ENCODE measurements at places on chromosomes 11 and 22. TPM values are rescaled to one million over a fixed set of nuclear protein-coding genes. Genes with fewer than 3 reads are reported as not detected.

Gene IGSF22
- 0.16 TPM for total RNA-seq

Gene OOSP3
- not detected for total RNA-seq

Gene PDGFD
- total RNA-seq = not detected

Gene RFPL1
- total RNA-seq = not detected

Gene TRPC6
- not detected for total RNA-seq

Gene TMEM191B
- 0.62 TPM for total RNA-seq

Gene ANGPTL5
- total RNA-seq = not detected

Gene RIMBP3C
- 0.18 TPM for total RNA-seq

Gene BEST1
- not detected for total RNA-seq

Gene STK33
- 0.11 TPM for total RNA-seq

Gene ZDHHC8
- 82.4 TPM for total RNA-seq

Gene C11orf97
- total RNA-seq = not detected

Gene P2RY6
- not detected for total RNA-seq

Gene APOA1
- total RNA-seq = not detected

Gene MUS81
- 90.5 TPM for total RNA-seq

Gene TRIM51
- not detected for total RNA-seq

Gene GGTLC2
- not detected for total RNA-seq

Gene SCN3B
- total RNA-seq = not detected

Gene ENDOD1
- 34.9 TPM for total RNA-seq

Gene TBX10
- not detected for total RNA-seq

Gene OR2AG2
- 0.34 TPM for total RNA-seq

Gene CDHR5
- total RNA-seq = not detected

Gene VSTM5
- total RNA-seq = not detected

Gene AGBL2
- 3.6 TPM for total RNA-seq

Gene DDTL
- total RNA-seq = 4.8 TPM

Gene ELF5
- total RNA-seq = not detected

Gene GAL
- total RNA-seq = 1.0 TPM

Gene LDHAL6A
- not detected for total RNA-seq

Gene OR10A2
- not detected for total RNA-seq

Gene SPI1
- 0.11 TPM for total RNA-seq

Gene COA4
- total RNA-seq = 99.9 TPM

Gene ISX
- total RNA-seq = not detected

Gene SCUBE2
- total RNA-seq = not detected

Gene IFITM10
- 0.14 TPM for total RNA-seq

Gene C11orf65
- 0.43 TPM for total RNA-seq

Gene OLFML1
- not detected for total RNA-seq

Gene OR51B2
- not detected for total RNA-seq

Gene THY1
- total RNA-seq = 37.3 TPM

Gene GP1BB
- total RNA-seq = not detected

Gene SAA2
- total RNA-seq = not detected

Gene OR8D1
- total RNA-seq = not detected

Gene C11orf42
- total RNA-seq = not detected

Gene CYP2D6
- total RNA-seq = 3.6 TPM

Gene C11orf52
- total RNA-seq = not detected

Gene FDX1
- total RNA-seq = 13.1 TPM

Gene TEX12
- total RNA-seq = not detected

Gene NPTXR
- total RNA-seq = 1.7 TPM

Gene FLRT1
- total RNA-seq = not detected

Gene MYEOV
- not detected for total RNA-seq

Gene USH1C
- total RNA-seq = not detected

Gene KDM4E
- total RNA-seq = not detected

Gene LRRC10B
- total RNA-seq = 0.07 TPM
